Mammary epithelial cell (primary cell): ENCODE measurements at places on chromosomes 1 and 21. TPM values are rescaled to one million over a fixed set of nuclear protein-coding genes. Genes with fewer than 3 reads are reported as not detected.

The HSD3B2 gene
- not detected for polyA plus RNA-seq

The KRTAP19-1 gene
- not detected for polyA plus RNA-seq

DNA sequence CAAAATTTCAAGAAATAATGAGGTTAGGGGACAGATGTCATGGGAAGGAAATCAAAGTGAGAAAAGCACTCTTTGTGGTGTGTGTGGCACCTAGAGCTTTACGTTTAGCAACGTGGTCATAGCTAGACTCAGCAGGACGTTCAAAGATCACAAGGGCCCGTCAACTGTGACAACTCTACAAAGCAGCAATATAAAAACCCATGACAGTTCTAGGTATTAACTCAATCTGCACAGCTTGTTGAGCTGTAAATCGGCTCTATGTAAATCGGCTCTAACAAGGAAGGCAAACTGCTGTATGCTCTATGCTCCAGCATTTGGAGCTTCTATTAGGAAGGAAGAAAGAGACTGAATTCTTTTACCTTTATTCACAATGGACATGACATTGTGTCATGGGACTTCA lies 64.8 kb downstream of the TP53BP2 start:
- DNase-seq = no peak

- DNase-seq = no peak
These were observed 53.2 kb downstream of the LRIG2 start for GRCh38 chr1:113126207-113126606.

DNA sequence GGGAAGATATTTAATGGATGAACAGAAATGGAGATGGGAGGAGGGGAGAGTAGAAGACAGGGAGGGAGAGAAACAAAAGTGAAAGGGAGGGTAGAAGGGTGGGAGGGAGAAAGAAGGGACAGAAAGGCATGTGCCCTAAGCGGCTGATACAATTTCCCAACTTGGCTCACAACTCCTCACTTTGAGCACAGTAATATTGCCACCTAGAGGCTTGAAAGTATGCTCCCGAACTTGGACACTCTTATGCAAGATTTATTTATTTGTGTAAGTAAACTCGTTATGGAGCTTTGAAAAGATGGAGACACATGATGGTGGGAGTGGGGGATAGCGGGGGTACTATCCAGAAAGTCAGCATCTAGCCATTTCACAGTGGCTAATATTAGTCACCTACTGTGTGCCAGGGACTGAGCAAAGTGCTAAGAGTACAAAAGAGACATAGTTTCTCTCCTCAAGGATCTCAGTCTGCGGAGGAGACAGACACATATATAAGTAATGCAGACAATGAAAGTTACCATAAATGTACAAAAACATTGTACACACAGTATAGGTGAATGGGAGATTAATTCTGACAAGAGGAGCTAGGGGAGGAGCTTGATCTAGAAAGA lies 189.7 kb downstream of the SEC16B start:
- peak; percentile 51 for DNase-seq

DNA sequence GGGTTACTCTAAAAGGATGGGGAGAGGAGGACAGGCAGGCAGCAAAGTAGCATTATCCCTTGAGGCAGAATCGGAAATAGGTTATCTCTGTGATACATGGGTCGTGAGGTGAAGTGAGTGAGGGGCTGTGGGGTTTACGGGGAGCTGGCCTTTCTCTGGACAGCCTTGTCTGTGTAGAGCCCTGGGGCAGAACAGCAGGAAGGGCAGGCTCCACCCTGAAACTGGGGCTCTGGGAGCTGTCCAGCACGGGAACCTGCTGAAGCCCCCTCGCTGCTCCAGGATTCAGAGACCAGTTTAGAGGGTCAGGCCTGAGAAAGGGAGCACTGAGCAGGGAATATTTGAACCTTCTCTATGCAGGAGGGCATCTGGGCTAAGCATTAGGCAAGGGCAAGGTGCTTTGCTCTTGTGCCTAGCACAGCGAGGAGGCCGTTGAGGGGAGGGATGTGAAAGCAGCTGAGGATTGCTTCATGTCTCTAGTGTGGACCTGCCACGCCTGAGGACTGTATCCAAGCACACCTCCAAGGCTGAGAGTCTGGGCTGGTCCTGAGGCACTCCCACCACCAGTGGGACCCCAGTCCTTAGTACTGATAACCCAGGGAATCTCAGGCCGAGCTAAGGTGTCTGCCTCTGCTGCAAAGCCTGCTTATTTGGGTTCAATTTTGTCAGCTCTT lies 55.8 kb downstream of the NAV1 start:
- DNase-seq = no peak

- DNase-seq = no peak
These were observed 18.4 kb downstream of the GDAP2 start for GRCh38 chr1:117911051-117911450.
